Activated CD4-positive, CD25-positive, alpha-beta regulatory T cell (primary cell): ENCODE measurements at places on chromosomes 16 and 17.

DNA sequence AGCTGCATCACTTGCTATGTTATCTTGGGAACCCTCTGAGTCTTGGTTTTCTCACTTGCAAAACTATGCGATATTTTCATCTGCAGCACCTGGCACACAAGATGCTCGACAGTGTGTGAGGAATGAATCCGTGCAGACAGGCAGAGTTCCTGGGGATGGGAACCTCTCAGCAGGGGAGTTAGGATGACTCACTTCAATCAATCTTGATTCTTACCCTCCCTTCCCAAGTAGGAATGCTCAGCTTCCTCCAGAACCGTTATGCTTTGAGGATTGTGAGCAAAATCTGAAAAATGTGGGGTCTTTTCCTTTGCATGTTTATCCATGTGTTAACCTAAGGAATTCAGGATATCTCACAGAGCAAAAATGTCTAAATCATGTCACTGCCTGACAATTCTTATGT is 68.9 kb upstream of the HNF1B start:
- DNase-seq: no peak

DNA sequence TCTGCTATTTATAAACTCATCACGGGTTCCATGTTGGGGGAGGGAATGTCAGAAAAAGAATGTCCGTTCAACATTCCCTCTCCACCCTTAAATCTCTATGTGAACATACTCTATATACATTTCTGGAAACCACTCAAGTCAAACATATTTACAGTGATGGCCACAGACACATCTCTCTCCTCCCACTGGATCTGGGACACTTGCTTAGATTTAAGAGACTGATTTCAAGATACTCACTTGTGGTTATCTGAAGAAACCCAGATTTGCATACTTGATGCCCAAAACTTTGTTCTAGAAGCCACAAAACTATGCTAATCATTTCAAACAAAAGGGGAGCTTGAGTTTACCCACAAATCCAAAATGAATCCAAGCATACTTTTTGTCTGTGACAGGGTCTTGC is 182.9 kb upstream of the SOX9 start:
- DNase-seq: no peak

DNA sequence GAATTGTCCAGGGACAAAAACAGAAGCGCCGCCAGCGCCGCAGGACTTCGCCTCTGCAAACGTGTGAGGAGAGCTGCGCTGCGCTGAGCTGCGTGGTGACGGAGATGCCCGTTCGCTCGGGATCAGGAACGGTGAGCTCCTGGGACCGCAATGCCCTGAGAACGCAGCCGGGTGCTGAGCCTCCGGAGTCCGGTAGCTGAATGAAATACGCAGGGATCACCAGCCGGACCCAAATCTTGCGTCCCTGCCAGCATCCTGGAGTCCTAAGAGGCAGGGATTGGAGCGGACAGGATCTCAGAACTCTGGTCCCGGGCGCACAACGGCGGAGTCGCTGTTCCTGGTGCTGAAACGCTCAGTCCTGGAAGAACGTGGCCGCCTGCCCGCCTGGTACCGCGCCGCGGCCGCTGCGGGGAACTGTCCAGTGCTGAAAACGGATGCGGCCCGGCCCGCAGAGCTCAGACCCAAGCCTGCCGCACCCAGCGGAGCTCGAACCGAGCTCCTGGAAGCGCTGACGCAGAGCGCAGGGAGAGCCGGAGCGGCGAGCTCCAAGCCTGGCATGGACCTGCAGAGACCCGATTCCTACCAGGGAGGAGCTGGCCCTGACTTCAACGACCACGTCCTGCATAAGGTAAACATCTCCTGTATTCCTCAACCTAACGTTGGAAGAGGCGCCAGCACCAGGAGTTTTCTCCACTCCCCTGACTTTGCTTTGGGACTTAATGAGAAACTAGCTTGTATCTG is 41.5 kb downstream of the CD300LF start:
- DNase-seq: peak; percentile 38

- DNase-seq: no peak
Observed at GRCh38 chr17:16474012-16474725, 17.8 kb downstream of the LRRC75A start.

GRCh38 chr16:72210072-72210471 is 38.1 kb upstream of the PMFBP1 start:
- DNase-seq: no peak

DNA sequence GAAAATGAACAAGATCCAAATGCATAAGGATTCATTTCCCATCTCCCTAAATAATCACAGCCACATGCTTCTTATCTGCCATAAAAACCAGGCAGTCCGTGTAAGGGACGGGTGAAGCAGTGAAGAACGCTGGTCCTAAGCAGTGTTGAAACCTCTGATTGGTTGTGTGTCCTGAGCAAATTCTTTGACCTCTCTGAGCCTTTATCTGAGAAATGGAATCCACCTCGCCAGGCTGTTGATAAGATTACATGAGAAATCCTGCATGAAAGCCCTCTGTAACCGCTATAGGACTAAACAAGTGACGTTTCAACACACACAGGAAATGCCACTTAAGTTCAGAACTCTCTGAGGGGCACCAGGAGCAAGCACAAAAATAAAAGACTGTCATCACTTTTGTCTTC is 26.8 kb downstream of the GAS7 start:
- no peak for DNase-seq

GRCh38 chr17:40097931-40098845 is 2.2 kb downstream of the NR1D1 start:
- no peak for DNase-seq

DNA sequence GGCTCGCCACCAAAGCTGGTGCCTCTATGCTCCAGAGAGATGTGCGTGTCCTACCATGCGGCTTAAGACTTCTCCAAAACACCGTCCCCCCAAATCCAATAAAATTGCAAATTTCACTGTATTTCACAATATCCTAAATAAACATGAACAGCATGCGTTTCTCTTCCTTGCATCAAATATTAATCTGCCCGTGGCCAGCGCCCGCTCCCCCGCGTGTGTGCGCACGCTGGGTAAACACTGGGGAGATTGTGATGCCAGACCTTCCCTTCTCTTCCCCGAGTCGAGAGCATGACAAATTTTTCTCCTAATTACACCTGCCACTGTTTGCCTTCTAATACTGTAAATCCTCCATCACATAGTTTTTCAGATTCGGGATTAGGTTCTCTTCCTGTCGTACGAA is 148.1 kb downstream of the MRM1 start:
- DNase-seq: no peak
